Stimulated activated CD4-positive, alpha-beta T cell treated with anti-CD3 and anti-CD28 coated beads, Interleukin-1b, Interleukin-23, amount 100 ng/mL, for 4 hours (primary cell): ENCODE measurements at places on chromosomes 2 and 18.

DNA sequence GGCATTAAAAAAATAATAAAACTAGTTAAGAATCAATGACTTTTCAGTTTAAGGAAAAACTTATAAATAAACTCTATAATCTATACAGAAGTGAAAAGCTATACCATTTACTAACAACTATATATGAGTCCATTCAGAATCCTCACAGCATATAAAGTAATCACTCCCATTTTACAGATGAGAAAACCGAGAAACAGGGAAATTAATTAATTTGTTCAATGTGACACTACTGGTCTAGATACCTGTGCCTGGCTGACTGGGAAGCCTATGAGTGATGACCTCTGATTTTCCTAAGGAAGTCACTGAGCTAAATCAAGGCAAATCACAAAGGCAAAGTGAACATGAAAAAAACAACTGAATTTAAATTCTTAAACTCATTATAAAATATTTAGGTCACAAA is 99.5 kb upstream of the RNU4ATAC start:
- no peak for DNase-seq

GRCh38 chr2:171735991-171736710 is 48.9 kb downstream of the DYNC1I2 start:
- no peak for DNase-seq

- DNase-seq, result no peak
Measured at GRCh38 chr18:31791817-31792579, 31.3 kb upstream of the SLC25A52 start.

DNA sequence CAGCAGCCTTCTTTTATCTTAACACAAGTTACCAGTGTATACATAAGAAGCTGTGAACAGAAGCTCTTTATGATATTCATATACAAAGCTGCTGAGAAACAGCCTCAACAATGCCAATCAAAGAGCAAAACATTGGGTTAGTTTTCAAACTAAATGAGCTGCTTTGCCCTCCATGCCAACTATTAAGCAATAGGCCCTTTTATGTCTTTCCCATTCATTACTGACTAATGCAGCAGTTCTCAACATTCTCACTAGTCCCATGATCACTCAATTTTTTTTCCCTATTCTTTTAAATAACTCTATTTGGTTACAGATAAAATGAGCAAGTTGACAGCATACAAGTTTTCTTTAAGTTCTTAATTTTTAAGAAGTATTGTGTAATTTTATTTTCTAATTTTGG is 57.9 kb upstream of the FRZB start:
- no peak for DNase-seq
